Activated T-cell treated with anti-CD3 and anti-CD28 coated beads for 24 hours (primary cell): ENCODE measurements at places on chromosomes 3 and 15.

DNA sequence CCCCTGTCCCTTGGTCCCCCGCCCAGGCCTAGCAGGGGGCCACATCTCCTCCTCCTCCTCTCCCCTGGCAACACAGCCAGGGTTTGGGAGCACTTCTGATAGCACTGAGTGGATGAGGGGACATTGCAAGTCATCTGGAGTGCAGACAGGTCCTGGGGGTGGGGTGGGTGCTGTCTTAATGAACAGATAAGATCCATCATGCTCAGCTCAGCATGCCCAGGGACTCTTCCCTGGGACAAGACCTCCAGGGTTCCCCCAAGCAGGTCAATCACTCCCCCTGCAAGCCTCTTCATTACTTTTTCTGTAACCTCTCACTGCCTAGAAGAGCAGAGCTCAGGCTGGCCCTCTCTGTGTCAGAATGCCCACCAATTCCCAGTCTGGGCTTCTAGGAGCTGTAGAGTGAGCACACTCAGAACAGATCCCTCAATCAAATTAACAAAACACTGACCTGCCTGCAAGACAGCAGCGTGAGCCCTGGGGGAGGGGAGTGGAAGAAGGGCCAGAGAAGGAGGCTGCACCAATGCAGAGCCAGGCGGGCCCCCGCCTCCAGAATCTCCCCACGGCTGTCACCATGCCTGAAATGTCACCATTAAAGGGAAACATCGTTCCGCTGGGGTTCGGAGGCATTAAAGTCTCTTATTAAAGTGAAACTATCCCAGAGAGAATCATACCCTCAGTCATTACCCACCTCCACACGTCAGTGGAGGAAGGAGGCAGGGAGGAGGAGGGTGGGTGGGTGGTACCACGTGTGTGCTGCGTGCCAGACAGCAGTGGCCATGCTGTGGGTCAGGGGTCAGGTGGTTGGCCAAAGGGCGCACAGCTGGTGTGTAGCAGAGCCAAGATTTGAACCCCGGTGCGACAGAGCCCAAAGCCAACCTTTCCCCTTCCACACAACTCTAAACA, 114.7 kb upstream of the LINGO1 start:
- DNase-seq, result no peak

GRCh38 chr3:42498034-42498433, 4.4 kb upstream of the VIPR1 start:
- no peak for DNase-seq

DNA sequence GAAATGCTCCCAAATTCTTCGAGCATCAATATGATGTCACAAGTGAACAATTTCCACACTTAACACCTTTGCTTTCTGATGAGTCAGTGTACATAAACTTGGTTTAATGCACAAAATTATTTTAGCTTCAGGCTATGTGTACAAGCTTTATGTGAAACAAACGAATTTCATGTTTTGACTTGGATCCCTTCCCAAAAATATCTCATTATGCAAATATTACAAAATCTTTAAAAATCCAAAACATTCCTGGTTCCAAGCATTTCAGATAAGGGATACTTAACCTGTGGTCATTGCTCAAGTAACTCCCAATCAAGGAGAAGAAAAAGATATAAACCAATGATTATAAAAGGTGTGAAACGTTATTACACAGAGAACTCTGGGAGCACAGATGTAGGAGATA, 25.2 kb downstream of the RAB5A start:
- no peak for DNase-seq

DNA sequence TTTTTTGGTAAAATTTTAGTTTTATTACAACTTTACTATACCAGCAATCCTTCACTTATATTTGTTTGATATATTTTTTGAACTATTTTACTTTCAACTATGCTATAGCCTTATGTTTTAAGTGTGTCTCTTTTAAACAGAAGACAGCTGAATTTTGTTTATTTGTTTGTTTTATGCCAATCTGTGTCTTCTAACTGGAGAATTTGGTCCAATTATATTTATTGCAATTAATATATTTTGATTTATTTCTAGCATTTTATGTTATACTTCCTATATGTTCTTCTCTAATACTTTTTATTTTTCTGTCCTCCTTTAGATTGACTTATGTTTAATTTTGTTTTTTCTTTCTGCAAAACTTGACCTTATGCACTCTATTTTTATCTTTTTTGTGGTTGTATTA, 4.9 kb upstream of the MME start:
- DNase-seq, result no peak

- no peak for DNase-seq
Observed at GRCh38 chr3:194375473-194376240, 6.1 kb upstream of the LRRC15 start.

DNA sequence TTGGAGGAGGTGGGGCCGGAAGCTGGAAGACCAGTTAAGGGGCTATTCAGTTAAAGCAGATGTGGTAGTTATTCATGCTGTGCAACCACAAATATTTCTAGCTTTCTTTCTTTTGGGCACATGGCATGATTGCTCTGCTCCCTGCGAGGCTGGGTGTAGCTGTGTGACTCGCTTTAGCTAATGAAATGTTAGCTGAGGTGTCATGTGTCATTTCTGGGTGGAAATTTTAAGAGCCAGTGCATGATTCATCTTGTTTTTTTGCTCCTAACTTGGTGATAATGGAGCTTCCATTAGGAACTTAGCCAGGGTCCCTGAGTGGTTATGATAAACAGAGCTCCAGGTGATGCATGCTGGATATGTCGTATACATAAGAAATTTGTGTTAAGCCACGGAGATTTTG, 300.6 kb downstream of the SATB1 start:
- DNase-seq, result no peak

DNA sequence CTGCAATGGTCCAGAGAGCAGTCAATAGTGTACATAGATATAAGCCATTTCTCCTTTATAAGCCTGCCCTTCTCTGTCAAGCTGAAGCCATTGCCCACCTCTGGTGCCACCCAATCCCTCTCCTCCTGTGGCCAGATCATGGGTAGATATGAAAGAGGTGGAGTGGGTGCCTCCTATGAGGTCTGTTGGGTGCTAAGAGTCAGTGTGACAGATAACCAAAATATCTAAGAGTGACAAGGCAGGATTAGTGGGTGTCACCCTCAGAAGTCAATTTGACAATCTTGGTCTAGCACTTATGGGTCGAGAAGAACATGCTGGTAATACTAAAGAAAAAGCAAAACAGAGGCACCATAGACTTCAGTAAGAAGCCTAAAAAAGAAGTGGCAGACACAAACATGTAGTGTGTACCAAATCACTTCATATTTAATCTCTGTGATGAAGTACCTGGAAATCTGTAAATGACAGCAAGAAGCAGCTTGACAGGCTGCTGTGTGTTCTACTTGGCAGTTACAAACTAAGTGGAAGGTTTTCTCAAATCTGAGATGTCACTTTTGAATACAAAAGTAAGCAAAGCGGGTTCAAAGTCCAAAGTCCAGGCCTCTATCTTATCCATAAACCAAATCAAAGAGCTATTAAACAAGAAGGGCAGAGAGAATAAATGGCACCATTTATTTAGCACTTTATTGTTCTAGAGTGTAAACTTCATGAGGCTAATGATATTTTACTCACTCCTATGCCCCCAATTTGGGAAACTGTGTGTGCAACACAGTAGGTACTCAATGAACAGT, 118.9 kb upstream of the EOMES start:
- DNase-seq, result no peak

GRCh38 chr15:85011160-85011571, 29.5 kb downstream of the PDE8A start:
- DNase-seq, result no peak
